Hair follicle dermal papilla cell (primary cell): ENCODE measurements at places on chromosomes 11 and 22. TPM values are rescaled to one million over a fixed set of nuclear protein-coding genes. Genes with fewer than 3 reads are reported as not detected.

CLMP gene
- 301 and 332 TPM in 2 replicates for total RNA-seq

MISFA gene
- total RNA-seq, result 0.36 and 0.97 TPM in 2 replicates

KCNQ1OT1 gene
- 8.1 and 11.8 TPM in 2 replicates for total RNA-seq

DSCAML1 gene
- total RNA-seq, result not detected in 2 replicates

POU2AF3 gene
- total RNA-seq, result not detected in 2 replicates

SYT13 gene
- not detected in 2 replicates for total RNA-seq

GSTT2B gene
- total RNA-seq, result 0.16 and 3.3 TPM in 2 replicates

PANX2 gene
- 0.36 and 0.65 TPM in 2 replicates for total RNA-seq

B3GAT1 gene
- not detected in 2 replicates for total RNA-seq

APOC3 gene
- not detected in 2 replicates for total RNA-seq

TRPM5 gene
- total RNA-seq, result not detected in 2 replicates

CCDC73 gene
- total RNA-seq, result not detected in 2 replicates

DDI1 gene
- under 0.01 and 0.12 TPM in 2 replicates for total RNA-seq

TMEM45B gene
- total RNA-seq, result not detected in 2 replicates

PRG3 gene
- not detected in 2 replicates for total RNA-seq

SAA1 gene
- total RNA-seq, result not detected in 2 replicates

C22orf15 gene
- 1.8 and 2.2 TPM in 2 replicates for total RNA-seq

CHRDL2 gene
- total RNA-seq, result 0.16 TPM in 1 of 2 replicates, not detected in the other

NRIP3 gene
- total RNA-seq, result 14.7 and 15.3 TPM in 2 replicates

H19 gene
- 0.49 and 0.73 TPM in 2 replicates for total RNA-seq

F2 gene
- total RNA-seq, result not detected in 2 replicates

GAS2 gene
- 2.3 and 7.0 TPM in 2 replicates for total RNA-seq

OTOG gene
- not detected in 2 replicates for total RNA-seq

C11orf52 gene
- total RNA-seq, result 0.49 and 1.3 TPM in 2 replicates

MMP27 gene
- 1.3 and 2.6 TPM in 2 replicates for total RNA-seq

GRM5 gene
- 0.12 and 0.49 TPM in 2 replicates for total RNA-seq

PRRG4 gene
- 0.24 and 0.65 TPM in 2 replicates for total RNA-seq

INPP5J gene
- total RNA-seq, result 0.24 TPM in 1 of 2 replicates, not detected in the other

OR8D4 gene
- not detected in 2 replicates for total RNA-seq

LDHAL6A gene
- total RNA-seq, result not detected in 2 replicates

GDPD4 gene
- total RNA-seq, result not detected in 2 replicates

IL18 gene
- total RNA-seq, result 0.16 TPM in 1 of 2 replicates, not detected in the other

PIWIL4 gene
- 3.4 and 3.9 TPM in 2 replicates for total RNA-seq

NAV2 gene
- total RNA-seq, result 10.8 and 14.1 TPM in 2 replicates

DGCR6L gene
- 45.4 and 58.2 TPM in 2 replicates for total RNA-seq

HTR3B gene
- not detected in 2 replicates for total RNA-seq

RIC3 gene
- not detected in 2 replicates for total RNA-seq

OR2AG2 gene
- 0.12 and 0.16 TPM in 2 replicates for total RNA-seq

GAL3ST1 gene
- not detected in 2 replicates for total RNA-seq

PHF21A gene
- 19.4 and 22.6 TPM in 2 replicates for total RNA-seq

GAB4 gene
- not detected in 2 replicates for total RNA-seq

NPAS4 gene
- under 0.01 TPM in 1 of 2 replicates, not detected in the other for total RNA-seq

MOV10L1 gene
- total RNA-seq, result 2.6 TPM in 2 replicates

ACTN3 gene
- total RNA-seq, result 0.16 TPM in 1 of 2 replicates, not detected in the other

GGT5 gene
- total RNA-seq, result 2.9 and 3.3 TPM in 2 replicates

IRAG1 gene
- total RNA-seq, result 11.9 and 12.7 TPM in 2 replicates

OR4C6 gene
- not detected in 2 replicates for total RNA-seq

PGAP2 gene
- 11.4 and 12.5 TPM in 2 replicates for total RNA-seq

OR6A2 gene
- 0.32 and 0.49 TPM in 2 replicates for total RNA-seq

BLID gene
- total RNA-seq, result 5.1 and 5.2 TPM in 2 replicates

GLYATL1 gene
- total RNA-seq, result 0.12 and 0.32 TPM in 2 replicates

C11orf86 gene
- not detected in 2 replicates for total RNA-seq
